ENCODE measurements at places on chromosomes 3 and 15.

DNA sequence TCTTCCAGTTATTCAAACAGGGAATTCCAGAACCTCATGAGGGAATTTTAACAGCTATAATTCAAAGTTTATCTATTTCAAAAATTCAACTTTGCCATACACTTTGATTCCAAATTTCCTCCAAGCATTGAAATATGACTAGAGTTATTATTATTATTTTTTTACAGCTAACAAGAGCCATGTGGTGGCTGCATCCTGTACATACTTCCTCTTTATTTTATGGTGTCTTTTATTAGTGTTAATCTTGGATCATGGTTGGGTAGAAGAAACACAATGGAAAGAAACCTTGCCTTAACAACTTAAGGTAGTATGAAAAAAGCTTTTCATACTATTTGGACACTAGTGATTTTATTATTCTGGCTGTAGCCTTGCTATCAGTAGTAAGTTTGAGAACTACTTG is 52.7 kb downstream of the TFG start:
- no peak for DNase-seq

- no peak for DNase-seq
Observed at GRCh38 chr3:57164217-57164656, 916 bp downstream of the IL17RD start.

- DNase-seq, result no peak
Observed at GRCh38 chr3:193236599-193236998, 4.4 kb upstream of the PLAAT1 start.

- DNase-seq, result no peak
Observed at GRCh38 chr3:170863816-170864215, 6.2 kb downstream of the RPL22L1 start.

DNA sequence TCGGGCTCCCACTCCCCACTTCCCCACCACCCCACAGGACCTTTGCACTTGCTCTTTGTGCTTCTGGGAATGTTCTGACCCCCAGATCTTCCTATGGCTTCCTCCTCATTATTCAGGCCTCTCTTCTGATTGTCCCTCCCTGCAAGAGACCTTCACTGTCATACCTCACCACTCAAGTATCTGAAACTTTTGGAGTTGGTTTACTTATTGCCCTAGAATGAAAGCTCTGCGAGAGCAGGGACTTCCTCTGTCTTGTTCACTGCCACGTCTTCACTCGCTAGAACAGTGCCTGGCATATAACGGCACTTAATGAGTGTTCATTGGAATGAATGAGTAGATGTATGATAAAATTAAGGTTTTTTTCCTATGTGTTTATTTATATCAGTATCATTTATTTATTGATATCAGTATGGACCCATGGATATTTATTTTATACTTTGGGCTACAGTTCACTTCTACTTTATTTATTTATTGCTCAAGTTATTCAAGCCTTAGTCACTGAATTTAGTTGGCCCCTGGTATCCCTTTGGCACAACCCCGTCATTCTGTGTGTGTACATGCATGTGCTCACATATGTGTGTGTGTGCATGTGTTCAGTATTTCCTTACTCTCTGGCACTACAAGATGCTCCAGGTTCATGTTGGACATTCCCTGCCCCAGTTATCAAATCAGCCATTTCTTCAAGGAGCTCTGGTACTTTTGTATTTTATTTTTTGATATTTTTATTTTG is 197.6 kb downstream of the THSD4 start:
- no peak for DNase-seq

DNA sequence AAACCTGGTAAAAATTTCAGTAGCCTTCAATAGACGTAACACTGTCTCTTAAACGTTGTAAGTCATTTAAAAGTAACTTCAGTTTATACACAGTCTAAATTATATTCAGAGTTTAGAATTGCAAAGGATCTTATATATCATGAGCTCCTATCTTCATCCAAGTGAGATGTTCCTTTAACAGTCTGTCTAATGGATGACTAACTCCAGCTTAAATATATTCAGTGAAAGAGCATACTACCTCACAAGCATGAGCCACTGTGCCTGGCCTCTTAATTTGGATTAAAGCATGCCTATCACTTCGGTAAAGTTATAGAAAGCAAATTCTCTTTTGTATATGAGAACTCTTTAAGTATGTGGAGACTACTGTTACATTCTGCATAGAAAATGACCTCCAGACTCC is 7.0 kb downstream of the FYTTD1 start:
- DNase-seq, result no peak

- DNase-seq, result peak; percentile 50
Observed at GRCh38 chr15:70852501-70853317, 1.2 kb downstream of the LARP6 start.

DNA sequence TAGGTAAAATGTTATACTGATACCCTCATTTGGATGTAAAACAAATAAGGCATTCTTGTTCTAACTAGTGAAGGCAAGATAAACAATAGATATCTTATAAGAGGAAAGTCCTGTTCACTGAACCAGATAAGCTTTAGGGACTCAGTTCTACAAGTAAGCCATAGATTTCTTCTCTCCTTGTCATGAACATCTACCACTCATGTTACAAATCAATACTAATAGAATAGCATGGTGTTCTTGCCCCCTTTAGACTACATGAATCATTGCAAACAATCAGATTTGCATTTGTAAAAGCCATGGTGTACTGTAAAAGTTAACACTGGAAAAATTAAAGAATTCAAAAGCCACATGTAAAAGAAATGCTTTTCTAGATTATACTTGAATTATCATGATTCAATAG is 500.1 kb downstream of the NLGN1 start:
- DNase-seq, result no peak

- no peak for DNase-seq
Observed at GRCh38 chr15:39461536-39462130, 119.2 kb upstream of the THBS1 start.

DNA sequence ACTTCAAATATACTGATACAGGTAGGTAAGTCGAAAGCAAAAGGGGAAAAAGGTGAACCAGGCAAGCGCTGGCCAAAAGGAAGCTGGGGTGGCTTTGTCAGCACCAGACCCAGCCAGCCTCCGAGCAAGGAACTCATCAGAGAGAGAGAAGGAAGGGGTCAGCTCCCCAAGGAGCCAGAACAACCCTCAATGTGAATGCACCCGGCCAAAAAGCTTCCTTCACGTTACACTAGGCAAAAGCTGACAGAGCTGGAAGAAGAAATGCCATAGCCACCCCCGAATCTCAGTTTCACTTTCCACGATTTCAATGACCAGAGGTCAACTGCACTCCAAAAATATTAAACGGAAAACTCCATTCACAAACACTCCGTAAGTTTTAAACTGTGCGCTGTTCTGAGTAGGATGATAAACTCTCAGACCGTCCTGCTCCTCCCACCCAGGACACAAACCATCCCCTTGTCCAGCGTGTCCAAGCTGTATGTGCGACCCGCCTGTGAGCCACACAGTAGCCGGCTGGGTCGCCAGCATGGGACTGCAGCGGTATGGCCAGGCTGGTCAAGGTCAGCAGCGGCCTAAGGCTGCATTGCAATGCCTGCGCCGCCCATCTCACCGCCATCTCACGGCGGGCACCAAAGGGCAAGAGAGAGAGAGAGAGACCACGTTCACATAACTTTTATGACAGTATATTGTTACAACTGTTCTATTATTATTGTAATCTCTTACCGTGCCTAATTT is 29.7 kb downstream of the CYFIP1 start:
- no peak for DNase-seq

DNA sequence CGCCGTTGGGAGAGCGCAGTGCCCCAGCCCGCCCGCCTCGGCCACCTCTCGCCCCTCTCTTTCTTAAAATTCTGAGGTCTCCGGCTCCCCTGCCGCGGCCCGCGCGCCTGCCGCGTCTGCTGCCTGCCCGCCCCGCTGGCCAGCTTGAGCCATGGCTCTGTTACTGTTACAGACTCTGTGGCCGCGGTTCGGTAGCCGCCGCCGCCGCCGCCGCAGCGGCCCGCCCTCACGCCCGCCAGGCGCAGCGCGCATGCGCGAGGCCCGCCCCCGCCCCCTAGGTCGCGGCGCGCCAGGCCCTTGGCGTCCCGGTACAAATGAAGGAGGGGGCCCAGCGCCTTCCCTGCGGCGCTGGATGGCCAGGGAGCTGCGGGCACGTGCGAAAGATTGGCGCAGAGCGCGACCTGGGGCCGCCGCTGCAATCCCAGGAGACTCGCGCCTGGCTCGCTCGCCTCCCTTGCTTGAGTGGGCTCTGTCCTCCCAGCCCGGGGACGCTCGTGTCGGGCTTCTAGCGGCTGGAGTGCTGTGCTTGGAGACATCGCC is at the start of gene ONECUT1:
TSS of gene ONECUT1 (minus strand) at position 168 of the 540 bp plus-strand sequence. CDS start 452 bp downstream, outside the sequence.
- DNase-seq, result peak; percentile 81

- no peak for DNase-seq
Observed at GRCh38 chr15:100762289-100762688, 117.3 kb upstream of the ALDH1A3 start.

- no peak for DNase-seq
Observed at GRCh38 chr15:98926236-98926635, 81.4 kb downstream of the PGPEP1L start.

DNA sequence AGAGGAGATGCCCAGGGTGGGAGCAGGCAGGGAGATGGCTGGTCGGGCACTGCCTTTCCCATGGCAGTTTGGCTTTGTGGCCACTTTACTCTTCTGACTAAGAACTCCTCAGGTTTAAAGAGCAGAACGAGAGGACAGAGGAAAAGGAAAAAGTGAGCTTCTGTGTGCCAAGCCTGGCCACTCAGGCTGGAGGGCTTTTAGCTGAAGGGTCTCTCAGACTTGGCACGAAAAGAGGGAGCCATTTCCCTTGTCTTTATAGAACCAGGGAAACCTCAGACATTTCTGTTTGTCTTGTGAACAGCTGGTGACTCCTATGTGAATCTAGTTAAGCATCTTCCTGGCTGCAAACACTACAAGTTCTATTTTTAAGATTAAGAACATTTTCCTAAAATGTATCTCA is 23.3 kb upstream of the PSMD6 start:
- no peak for DNase-seq

DNA sequence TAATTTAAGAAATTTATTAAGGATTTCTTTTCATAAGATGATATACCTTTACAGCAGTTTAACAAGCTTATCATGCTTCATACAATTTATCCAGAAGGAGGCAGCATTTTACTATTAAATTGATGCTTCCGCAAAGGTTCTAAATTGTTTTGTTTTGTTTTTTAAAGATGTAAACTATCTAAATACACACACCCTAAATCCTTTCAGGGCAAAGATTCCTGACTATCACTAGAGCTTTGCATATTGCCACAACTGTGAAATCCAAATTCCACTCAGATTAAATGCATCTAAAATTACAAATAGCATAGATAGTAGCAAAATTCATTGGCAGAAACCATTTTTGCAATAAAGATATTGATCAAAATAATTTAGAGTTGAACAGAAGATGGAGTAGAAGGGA is 44.5 kb upstream of the CCNL1 start:
- DNase-seq, result no peak

DNA sequence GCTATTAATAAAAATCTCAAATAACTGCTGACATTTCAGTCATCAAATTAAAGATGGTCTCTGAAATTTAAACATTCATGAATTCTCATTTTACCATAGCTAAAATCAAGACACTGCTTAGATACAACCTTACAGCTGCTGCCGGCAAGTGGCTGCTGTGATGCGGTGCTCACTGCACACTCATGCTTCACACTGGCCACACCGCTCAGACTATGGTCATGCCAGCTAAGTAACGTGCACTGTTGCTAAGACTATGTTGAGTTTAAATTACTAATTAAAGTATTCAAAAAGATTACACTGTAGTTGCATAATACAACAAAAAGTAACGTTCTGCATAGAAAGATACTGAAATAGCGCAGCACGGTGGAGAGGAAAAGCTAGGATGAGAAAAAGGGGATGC is 12.1 kb downstream of the ATP13A3 start:
- DNase-seq, result no peak

DNA sequence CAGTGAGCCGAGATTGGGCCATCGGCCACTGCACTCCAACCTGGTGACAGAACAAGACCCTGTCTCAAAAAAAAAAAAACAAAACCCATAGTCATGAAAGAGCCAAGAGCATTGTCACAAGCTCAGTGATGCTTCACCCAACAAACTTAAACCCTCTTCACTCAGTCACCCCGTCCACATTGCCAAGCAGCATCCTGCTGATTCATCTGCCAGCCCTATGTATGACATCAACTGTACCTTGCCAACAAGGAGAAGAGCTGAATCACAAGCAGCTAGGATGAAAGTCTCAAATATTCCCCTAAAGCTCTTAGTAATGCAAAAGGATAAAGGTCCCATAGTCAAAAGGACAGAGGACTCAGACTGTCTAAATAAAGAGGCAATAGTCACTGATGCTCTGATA is 90.0 kb downstream of the ANO10 start:
- DNase-seq, result no peak

DNA sequence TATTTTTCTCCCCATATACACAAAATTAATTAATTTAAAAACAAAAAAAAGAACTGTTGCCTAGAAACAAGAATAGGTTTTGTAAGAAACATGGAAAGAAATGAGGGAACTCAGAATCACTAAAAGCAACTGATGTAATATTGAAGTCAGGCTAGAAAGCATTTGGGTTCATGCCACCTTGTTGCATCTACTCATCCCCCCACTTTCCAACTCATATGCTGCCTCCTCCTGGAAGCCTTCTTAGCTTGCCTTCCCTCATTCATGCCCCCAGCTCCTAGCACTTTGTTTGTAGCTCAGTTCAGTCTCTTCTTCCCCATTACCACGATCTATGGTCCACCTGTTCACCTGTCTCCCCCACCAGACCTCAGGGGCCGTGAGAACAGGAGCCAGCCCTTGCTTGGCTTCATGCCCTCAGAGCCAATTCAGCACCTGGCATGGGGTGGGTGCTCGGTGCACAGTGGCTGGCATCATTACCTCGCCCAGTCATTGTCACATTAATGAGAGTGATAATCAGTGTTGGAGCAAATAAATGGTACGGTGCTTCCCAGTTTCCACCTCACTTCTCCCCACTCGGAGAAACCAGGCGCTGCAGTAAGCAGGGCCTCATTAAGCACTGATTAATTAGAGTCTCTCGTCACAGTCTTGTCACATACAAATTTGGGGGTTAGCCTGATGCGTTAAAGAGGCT is 62.4 kb upstream of the SLC6A1 start:
- no peak for DNase-seq

DNA sequence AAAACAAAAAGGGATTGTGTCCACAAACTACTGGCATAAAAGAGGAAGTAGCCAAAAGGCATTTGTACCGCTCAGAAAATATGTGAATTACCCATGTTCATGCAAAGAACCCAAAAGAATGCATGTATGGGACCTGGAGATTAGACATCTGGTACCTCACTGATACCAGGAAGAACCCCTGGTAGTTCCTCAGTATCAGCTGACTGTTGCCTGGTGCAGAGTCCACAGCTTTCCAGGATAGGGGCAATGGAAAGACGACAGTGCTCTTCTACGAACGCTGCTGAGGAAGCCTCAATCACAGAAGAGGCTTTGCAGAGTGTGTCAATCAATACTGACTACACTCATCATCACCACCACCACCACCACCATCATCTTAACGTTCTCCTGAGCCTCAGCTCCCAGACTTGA is 63.3 kb downstream of the ATP8B4 start:
- DNase-seq, result no peak

DNA sequence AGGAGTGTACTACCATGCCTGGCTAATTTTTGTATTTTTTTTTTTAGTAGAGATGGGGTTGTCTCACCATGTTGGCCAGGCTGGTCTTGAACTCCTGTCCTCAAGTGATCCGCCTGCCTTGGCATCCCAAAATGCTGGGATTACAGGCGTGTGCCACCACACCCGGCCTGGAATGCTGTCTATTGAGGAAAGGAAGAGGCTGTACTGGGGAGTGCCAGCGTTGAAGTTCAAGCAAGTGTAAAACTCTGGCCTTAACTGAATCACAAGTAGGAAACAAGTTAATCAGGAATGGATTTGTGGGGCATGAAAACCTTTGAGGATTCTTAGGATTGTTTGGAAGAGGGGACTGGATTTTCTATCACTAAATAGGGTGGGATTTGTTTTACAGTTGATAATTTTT is 1.4 kb upstream of the SENP2 start:
- no peak for DNase-seq

GRCh38 chr15:47516558-47516957 is 200.7 kb upstream of the SEMA6D start:
- no peak for DNase-seq
